ENCODE measurements at places on chromosomes 4 and X.

- H3K36me3 ChIP-seq, result no peaks in the 10 kb centered on the region
- H3K4me3 ChIP-seq, result no peak overlapping the region
- peaks cover 33% of the 10 kb centered on the region for H3K27me3 ChIP-seq
- no peak for DNase-seq
- peaks cover 34% of the 10 kb centered on the region for H3K4me1 ChIP-seq
Measured at GRCh38 chr4:7752649-7753048, 187.0 kb downstream of the AFAP1 start.

- H3K27me3 ChIP-seq, result no peaks in the 10 kb centered on the region
- H3K4me3 ChIP-seq, result no peak overlapping the region
- no peaks in the 10 kb centered on the region for H3K36me3 ChIP-seq
- H3K4me1 ChIP-seq, result no peaks in the 10 kb centered on the region
- H3K27ac ChIP-seq, result no peak overlapping the region
- DNase-seq, result no peak
Measured at GRCh38 chrX:102892103-102892502, 45.0 kb upstream of the RAB40AL start.

DNA sequence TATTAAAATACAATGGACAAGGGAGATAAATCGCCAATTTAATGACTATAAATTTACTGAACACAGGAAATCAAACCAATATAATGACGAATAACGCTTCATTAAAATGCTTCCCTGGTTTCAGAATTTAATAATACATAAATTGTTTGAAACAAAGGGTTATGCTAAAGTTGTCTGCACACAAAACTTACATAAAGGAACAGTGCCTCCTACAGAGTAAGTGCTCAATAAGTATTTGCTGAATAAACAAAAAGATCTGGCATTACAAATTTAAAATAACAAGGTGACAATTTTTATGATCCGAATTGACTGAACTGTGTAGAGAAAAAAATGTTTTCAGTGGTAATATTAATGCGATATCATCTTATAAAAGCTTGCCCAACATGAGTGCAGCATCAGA, 69.6 kb downstream of the NOCT start:
- no peaks in the 10 kb centered on the region for H3K27me3 ChIP-seq
- H3K4me1 ChIP-seq, result peaks cover 13% of the 10 kb centered on the region
- DNase-seq, result peak; percentile 39
- no peaks in the 10 kb centered on the region for H3K36me3 ChIP-seq

GRCh38 chr4:57303012-57303751, 193.0 kb upstream of the IGFBP7 start:
- H3K36me3 ChIP-seq, result no peaks in the 10 kb centered on the region
- H3K4me1 ChIP-seq, result no peaks in the 10 kb centered on the region
- H3K27me3 ChIP-seq, result no peaks in the 10 kb centered on the region
- no peak overlapping the region for H3K4me3 ChIP-seq
- no peak overlapping the region for H3K27ac ChIP-seq

DNA sequence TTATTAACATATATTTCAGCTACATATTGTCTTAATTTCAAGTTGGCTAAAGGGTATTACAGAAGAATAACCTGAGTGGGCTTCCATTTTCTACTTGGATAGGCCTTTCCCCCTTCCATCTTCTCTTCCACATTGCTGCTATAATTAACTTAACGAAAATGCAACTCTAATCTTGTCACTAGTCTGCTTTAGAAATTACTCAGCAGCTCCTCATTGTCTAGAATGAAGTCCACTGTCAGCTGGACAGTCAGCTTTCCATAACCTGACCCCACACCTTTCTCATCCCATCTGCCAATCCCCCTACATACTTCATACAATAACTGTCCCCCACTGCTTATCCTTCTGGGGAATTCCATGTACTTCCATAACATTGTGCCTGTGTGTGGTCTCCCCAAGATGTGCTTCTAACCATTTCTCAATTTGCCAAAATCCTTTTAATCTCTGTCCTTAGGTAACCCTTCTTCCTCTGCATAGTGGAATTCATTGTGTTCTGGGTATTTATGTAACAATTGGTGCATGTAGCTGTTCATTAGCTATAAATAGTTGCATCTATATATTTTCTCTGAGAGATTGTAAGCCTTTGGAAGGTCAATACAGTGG, 4.8 kb downstream of the MND1 start:
- no peak overlapping the region for H3K4me3 ChIP-seq
- 0 out of 2 replicates have a peak, but pooled peaks cover 6% of the 10 kb centered on the region for H3K4me1 ChIP-seq

GRCh38 chr4:54872261-54872660, 214.5 kb downstream of the KIT start:
- no peak for DNase-seq
- H3K36me3 ChIP-seq, result no peaks in the 10 kb centered on the region
- H3K27me3 ChIP-seq, result no peaks in the 10 kb centered on the region
- H3K27ac ChIP-seq, result no peak overlapping the region
- no peak overlapping the region for H3K4me3 ChIP-seq

DNA sequence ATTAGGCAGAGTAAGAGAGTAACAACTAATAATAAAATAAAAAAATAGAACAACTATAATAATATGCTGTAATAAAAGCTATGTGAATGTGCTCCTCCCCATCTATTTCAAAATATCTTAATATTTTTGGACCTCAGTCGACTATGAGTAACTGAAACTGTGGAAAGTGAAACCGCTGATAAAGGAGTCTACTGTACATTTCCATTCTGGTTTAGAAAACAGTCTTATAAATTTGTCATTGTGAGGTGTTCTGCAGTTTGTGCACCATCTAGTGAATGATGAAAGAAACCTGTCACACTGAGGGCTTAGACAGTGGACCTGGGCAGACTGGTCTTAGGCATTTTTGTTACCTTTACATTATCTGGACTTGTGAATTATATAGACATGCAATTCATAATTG, 42.0 kb downstream of the TMEM150C start:
- H3K36me3 ChIP-seq, result no peaks in the 10 kb centered on the region
- H3K27ac ChIP-seq, result no peak overlapping the region
- H3K4me3 ChIP-seq, result no peak overlapping the region

GRCh38 chr4:185847352-185848097, 35.5 kb upstream of the SORBS2 start:
- H3K4me1 ChIP-seq, result no peaks in the 10 kb centered on the region
- H3K27me3 ChIP-seq, result no peaks in the 10 kb centered on the region
- DNase-seq, result no peak
- H3K4me3 ChIP-seq, result no peak overlapping the region
- H3K36me3 ChIP-seq, result no peaks in the 10 kb centered on the region
